Lower lobe of right lung (tissue), 2 donors: ENCODE measurements at places on chromosomes 7 and 10. TPM values are rescaled to one million over a fixed set of nuclear protein-coding genes. Genes with fewer than 3 reads are reported as not detected.

Gene SLC18A3
- not detected for total RNA-seq

Gene MYO1G
- 36.3 TPM for total RNA-seq

Gene HBP1
- total RNA-seq = 81.9 TPM

Gene HOXA5
- total RNA-seq = 16.0 TPM

Gene CPSF4
- total RNA-seq = 26.8 TPM

Gene HGF
- total RNA-seq = 17.2 TPM

- no peaks in the 10 kb centered on the region for H3K27me3 ChIP-seq
- H3K4me1 ChIP-seq = no peaks in the 10 kb centered on the region
- no peaks in the 10 kb centered on the region for H3K36me3 ChIP-seq
- DNase-seq = no peak
- H3K27ac ChIP-seq = no peak overlapping the region
- H3K4me3 ChIP-seq = no peak overlapping the region
These were observed 109.6 kb upstream of the STARD3NL start for GRCh38 chr7:38068461-38068860.

DNA sequence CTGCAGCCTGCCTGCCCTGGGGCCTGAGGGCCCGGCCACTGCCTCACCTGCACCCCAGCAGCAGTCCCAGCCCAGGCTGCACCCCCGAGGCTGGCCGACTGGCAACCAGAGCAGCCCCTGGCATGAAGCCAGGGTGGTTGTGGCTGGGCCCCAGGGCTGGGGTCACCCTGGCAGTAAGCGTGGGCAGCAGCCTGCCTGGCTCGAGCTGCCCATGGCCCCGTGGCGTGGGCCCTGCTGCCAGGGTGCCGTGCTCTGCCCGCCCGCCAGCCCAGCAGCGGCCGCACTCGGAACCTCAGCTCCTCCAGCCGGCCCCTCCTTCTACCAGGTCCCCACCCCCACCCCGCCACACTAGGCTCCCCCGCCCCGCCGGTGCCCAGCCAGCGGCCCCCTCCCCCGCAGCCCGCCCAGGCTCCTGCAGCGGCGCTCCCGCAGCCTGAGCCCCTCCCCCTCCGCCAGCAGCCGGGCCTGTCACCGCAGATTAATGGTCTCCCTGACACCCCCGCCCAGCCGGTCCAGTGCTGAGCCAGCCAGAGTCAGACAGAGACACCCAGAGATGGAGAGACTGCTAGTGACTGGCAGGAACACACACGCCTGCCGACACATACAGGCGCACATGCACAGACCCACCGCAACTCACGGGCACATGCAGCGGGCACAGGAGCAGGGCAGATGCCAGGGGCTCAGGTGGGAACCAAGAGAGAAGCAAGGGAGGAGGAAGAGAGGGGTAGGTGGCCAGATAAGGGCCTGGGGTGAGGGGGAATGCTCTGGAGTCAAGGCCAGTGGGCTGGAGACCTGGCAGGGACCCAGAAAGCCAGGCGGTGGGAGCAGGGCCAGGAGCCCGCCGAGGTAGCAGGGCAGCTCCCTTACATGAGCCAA, 22.4 kb downstream of the KCNH2 start:
- H3K4me3 ChIP-seq = no peak overlapping the region
- H3K4me1 ChIP-seq = peaks cover 9% of the 10 kb centered on the region
- H3K36me3 ChIP-seq = no peaks in the 10 kb centered on the region
- no peak overlapping the region for H3K27ac ChIP-seq
- no peak for DNase-seq

DNA sequence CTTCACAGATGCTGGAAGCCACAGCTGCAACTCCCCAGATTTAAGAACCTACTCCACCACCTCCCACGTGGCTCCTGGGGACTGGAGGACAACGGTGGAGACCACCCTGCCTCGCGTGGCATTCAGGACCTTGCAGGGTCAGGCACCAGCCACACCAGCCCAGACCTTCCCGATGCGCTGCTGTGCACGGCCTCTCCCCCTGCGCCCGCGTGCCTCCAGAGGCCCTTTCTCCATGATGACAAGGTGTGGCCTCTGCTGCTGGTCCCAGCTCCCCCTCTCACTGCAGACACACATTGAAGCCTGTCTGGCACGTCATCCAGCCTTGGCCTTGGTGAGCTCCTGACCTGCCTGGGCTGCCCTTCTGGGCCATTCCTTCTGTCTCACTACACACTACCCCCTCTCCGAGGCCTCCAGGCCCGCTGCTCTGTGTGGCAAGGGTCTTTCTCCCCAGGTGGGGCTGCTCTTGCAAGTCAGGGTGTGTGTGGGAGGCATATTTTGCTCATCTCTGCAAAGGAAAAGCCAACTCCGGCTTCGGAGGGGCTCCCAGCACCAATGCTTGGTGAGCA, 254.8 kb downstream of the MAD1L1 start:
- no peak overlapping the region for H3K27ac ChIP-seq
- no peak overlapping the region for H3K4me3 ChIP-seq
- no peaks in the 10 kb centered on the region for H3K27me3 ChIP-seq

DNA sequence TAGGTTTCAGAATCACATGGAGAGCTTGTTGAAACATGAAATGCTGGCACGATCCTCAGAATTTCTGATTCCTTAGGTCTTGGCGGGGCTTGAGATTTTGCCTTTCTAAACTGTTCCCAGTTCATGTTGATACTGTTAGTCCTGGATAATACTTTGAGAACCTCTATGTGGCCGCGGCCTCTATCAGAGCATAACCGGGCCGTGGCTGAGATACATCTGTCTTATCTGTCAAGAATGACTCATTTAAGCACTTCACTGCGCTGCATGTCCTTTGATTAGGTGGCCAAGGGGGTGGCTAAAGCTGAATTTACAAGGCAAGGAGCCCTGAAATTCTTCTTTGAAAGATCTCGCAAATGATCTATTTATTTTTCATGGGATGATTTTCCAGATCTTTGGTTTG, 66.9 kb downstream of the GALNT17 start:
- no peak for DNase-seq
- no peak overlapping the region for H3K27ac ChIP-seq

- H3K4me1 ChIP-seq = peaks cover 5% of the 10 kb centered on the region
- no peaks in the 10 kb centered on the region for H3K27me3 ChIP-seq
- DNase-seq = no peak
- H3K36me3 ChIP-seq = peaks cover 73% of the 10 kb centered on the region
- no peak overlapping the region for H3K4me3 ChIP-seq
- no peak overlapping the region for H3K27ac ChIP-seq
These were observed 111.0 kb downstream of the NRP1 start for GRCh38 chr10:33223326-33224000.

DNA sequence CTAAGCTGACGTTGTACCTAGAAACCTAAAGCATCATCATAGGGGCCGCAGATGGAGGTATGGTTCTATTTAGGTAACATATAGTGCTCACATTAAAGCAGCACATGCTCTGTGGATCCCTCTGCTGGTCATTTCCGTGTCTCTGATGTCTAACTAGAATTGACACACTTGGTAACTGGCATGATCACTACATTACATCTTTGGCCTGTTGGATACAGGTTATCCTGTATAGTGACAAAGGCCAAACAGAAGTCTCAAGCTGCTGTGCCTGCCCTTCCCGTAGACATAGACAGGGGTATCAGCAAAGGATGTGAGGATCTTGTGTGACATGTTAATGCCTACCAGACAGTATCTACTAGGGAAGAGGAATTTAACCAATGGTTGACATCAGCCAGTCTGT, 51.2 kb downstream of the KIF5B start:
- H3K4me1 ChIP-seq = peaks cover 7% of the 10 kb centered on the region
- DNase-seq = no peak
- no peak overlapping the region for H3K27ac ChIP-seq
- peaks cover 19% of the 10 kb centered on the region for H3K36me3 ChIP-seq
- no peak overlapping the region for H3K4me3 ChIP-seq

DNA sequence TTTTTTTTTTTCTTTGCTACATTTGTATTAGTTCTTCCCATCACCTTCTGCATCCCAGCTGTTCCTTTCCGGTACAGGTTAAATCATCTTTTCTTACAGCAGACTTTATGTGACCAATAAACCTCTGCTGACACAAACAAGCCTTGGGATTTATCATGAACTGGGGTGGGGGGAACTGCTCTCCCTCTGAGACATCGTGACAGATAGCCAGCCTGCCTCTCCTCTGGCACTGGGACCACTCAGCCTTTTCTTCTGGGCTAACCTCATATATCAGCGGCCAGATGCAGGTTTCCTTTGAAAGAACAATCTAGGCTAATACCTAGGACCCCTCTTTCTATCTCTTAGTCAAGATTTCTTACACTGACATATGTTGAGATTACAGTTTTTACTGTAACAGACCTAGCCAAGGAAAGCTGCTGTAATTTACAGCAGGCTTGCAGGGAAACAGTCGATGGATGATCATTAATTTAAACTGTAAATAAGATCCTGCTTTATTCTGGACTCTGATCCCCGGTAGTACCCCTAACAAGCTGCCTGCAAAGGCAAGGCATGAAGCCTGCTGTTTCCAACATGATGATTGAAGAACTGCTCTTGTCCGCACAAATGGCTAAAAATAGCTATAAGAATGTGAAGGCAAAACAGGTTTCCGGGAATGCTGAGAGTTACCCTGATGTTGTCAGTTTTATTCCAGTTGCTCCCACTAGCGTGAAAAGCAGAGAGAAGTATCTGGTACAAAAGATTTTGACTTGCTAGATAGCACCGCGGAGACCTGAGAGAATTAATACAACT, 338.7 kb downstream of the SORCS1 start:
- H3K4me1 ChIP-seq = no peaks in the 10 kb centered on the region
- DNase-seq = no peak
- no peaks in the 10 kb centered on the region for H3K27me3 ChIP-seq
- H3K4me3 ChIP-seq = no peak overlapping the region
- H3K36me3 ChIP-seq = no peaks in the 10 kb centered on the region

GRCh38 chr7:40489844-40490602, 355.2 kb downstream of the SUGCT start:
- no peaks in the 10 kb centered on the region for H3K27me3 ChIP-seq
- no peaks in the 10 kb centered on the region for H3K4me1 ChIP-seq
- H3K27ac ChIP-seq = no peak overlapping the region
- H3K4me3 ChIP-seq = no peak overlapping the region

- no peak for DNase-seq
- H3K4me1 ChIP-seq = no peaks in the 10 kb centered on the region
- no peak overlapping the region for H3K27ac ChIP-seq
- no peaks in the 10 kb centered on the region for H3K36me3 ChIP-seq
- H3K4me3 ChIP-seq = no peak overlapping the region
- H3K27me3 ChIP-seq = peaks cover 6% of the 10 kb centered on the region
These were observed 59.8 kb downstream of the RAMP3 start for GRCh38 chr7:45217358-45217757.

- no peaks in the 10 kb centered on the region for H3K36me3 ChIP-seq
- no peaks in the 10 kb centered on the region for H3K27me3 ChIP-seq
- no peak overlapping the region for H3K4me3 ChIP-seq
- DNase-seq = no peak
These were observed 102.3 kb downstream of the SLC25A13 start for GRCh38 chr7:96219378-96220130.

GRCh38 chr10:101952191-101952590, 103.8 kb downstream of the ARMH3 start:
- H3K4me3 ChIP-seq = no peak overlapping the region
- H3K4me1 ChIP-seq = no peaks in the 10 kb centered on the region
- peaks cover 45% of the 10 kb centered on the region for H3K36me3 ChIP-seq
- no peak overlapping the region for H3K27ac ChIP-seq
- no peak for DNase-seq

- peaks cover 13% of the 10 kb centered on the region for H3K4me1 ChIP-seq
- H3K36me3 ChIP-seq = no peaks in the 10 kb centered on the region
- no peak overlapping the region for H3K4me3 ChIP-seq
- DNase-seq = no peak
These were observed 69.8 kb downstream of the CDK1 start for GRCh38 chr10:60848126-60848525.

GRCh38 chr7:128240696-128241386, at the start of gene LEP:
TSS of gene LEP (plus strand) at chr7:128241278. CDS start at chr7:128252019, 10,741 bp downstream.
- H3K4me3 ChIP-seq = no peak within 1 kb of the TSS
- no peaks in the 10 kb centered on the region for H3K36me3 ChIP-seq
- no peaks in the 10 kb centered on the region for H3K4me1 ChIP-seq
- H3K27me3 ChIP-seq = peaks cover 35% of the 10 kb centered on the region

DNA sequence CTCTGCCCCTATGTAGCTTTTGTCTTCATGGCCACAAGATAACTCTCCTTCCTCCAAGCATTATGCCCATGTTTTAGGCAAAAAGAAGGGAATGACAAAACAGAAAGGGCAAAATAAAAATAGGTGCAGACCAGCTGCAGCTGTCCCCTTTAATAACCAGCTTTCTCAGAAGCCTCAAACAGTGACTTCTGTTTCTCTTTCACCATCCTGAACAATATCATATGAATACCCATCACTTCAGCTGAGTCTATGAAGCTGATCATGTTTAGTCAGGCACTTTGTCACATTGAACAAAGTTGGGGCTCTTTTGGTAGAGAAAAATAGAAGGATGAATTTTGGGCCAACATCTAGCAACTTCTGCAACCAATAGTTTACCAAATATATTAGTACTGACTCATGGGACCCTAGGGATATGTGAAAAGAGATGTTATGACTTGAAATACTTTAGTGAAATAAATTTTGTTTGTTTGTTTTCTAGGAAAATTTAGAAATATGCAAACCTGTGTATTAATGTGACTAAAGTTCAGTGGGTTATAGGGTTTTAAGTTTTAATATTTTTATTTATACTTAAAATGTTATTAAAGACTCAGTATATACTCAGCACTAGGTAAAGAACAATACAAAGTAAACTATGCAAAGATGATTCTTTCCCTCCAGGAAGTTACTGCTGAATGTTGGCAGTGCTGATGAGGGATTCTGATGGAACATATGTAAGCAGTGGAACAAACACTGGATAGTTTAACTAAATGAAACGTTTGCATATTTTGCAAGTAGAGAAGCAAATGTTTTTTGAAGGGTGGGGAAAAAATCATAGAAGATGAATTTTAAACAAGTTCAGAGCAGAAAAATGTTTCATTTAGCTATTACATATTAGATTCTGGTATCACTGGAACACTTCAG, 133.7 kb downstream of the FOXP2 start:
- DNase-seq = no peak
- H3K4me3 ChIP-seq = no peak overlapping the region
- no peaks in the 10 kb centered on the region for H3K27me3 ChIP-seq
- no peak overlapping the region for H3K27ac ChIP-seq
- H3K4me1 ChIP-seq = no peaks in the 10 kb centered on the region

DNA sequence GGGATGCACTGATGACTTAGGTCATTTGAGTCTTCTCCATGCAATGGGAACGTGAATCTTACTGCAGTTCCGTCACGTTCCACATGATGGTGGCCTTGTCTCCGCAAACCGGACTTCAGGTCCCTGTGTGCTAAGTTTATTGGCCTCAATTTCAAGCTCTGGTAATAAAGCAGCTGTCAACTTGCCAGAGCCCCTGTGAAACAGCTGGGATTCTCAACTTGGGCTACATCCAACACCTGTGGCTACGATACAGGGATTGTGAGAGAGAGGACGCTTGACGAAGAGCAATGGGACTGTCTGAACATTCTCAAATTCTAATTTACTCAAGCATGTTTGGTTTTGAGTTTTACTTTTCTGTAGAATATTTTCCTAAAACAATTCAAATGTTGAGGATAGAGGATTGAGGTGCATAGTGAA, 174.2 kb downstream of the PTN start:
- no peaks in the 10 kb centered on the region for H3K4me1 ChIP-seq
- no peaks in the 10 kb centered on the region for H3K36me3 ChIP-seq
- no peak for DNase-seq
- H3K27ac ChIP-seq = no peak overlapping the region
- no peak overlapping the region for H3K4me3 ChIP-seq

- no peaks in the 10 kb centered on the region for H3K27me3 ChIP-seq
- no peak overlapping the region for H3K4me3 ChIP-seq
- peaks cover 19% of the 10 kb centered on the region for H3K4me1 ChIP-seq
- H3K27ac ChIP-seq = no peak overlapping the region
- DNase-seq = no peak
These were observed 11.0 kb downstream of the MPP7 start for GRCh38 chr10:28291881-28292297.

- H3K27ac ChIP-seq = no peak overlapping the region
- no peak overlapping the region for H3K4me3 ChIP-seq
- H3K27me3 ChIP-seq = no peaks in the 10 kb centered on the region
- DNase-seq = no peak
These were observed 20.7 kb downstream of the TCERG1L start for GRCh38 chr10:131290781-131291180.
